Sigmoid colon (tissue), 7 donors: ENCODE measurements at places on chromosomes 5 and 9. TPM values are rescaled to one million over a fixed set of nuclear protein-coding genes. Genes with fewer than 3 reads are reported as not detected.

- DNase-seq: peak; percentile 86
- peaks cover 13% of the 10 kb centered on the region for H3K4me1 ChIP-seq
- no peak overlapping the region for H3K4me3 ChIP-seq
- no peaks in the 10 kb centered on the region for H3K36me3 ChIP-seq
Measured at GRCh38 chr9:132214027-132214622, 52.3 kb downstream of the NTNG2 start.

DNA sequence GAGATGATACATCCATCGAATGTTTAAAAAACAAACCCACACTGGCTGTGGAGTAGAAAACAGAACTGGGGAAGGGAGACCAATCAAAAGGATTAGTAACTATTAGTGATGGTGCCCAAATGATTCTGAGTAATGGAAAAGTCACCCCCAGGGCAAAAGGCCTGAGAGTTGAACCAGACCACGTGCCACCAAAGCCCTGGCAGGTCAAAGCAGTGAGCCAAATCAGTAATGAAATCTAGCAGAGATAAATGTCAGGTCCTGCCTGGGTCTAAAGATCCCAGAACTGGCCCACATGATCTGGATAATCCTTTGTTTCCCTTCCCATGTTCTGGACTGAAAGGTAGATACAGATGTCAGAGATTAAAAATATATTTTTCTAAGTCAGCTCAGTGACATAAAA is 9.4 kb downstream of the OTULINL start:
- no peaks in the 10 kb centered on the region for H3K4me1 ChIP-seq
- H3K27ac ChIP-seq: no peak overlapping the region
- no peaks in the 10 kb centered on the region for H3K27me3 ChIP-seq
- no peak overlapping the region for H3K4me3 ChIP-seq
- H3K36me3 ChIP-seq: no peaks in the 10 kb centered on the region

- peaks cover 8% of the 10 kb centered on the region for H3K4me1 ChIP-seq
- H3K27me3 ChIP-seq: no peaks in the 10 kb centered on the region
- no peaks in the 10 kb centered on the region for H3K36me3 ChIP-seq
- H3K27ac ChIP-seq: no peak overlapping the region
Measured at GRCh38 chr9:106670418-106670817, 192.5 kb upstream of the ZNF462 start.

- no peak overlapping the region for H3K27ac ChIP-seq
- DNase-seq: no peak
- H3K4me1 ChIP-seq: no peaks in the 10 kb centered on the region
- H3K27me3 ChIP-seq: no peaks in the 10 kb centered on the region
- H3K36me3 ChIP-seq: peaks cover 6% of the 10 kb centered on the region
Measured at GRCh38 chr5:31551878-31552277, 19.8 kb downstream of the C5orf22 start.

GRCh38 chr9:93115486-93116071 is 18.5 kb downstream of the NINJ1 start:
- H3K36me3 ChIP-seq: peaks cover 7% of the 10 kb centered on the region
- no peak overlapping the region for H3K27ac ChIP-seq

DNA sequence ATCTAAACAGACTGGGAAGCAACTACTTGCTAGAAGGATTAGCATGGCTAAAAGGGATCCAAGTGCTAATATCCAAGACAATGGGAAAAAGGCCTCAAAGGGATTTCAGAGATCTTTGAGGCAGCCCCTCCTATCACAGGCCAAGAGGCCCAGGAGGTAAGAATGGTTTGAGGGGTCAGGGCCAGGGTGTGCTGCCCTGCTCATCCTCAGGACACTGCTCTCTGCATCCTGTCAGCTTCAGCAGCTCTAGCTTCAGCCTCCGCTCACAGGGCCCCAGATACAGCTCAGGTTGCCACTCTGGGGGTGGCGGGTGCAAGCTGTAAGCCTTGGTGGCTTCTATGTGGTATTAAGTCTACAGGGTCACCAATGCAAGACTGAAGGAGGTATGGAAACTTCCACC is 278.7 kb downstream of the PARP8 start:
- H3K4me1 ChIP-seq: no peaks in the 10 kb centered on the region
- no peaks in the 10 kb centered on the region for H3K27me3 ChIP-seq
- no peak overlapping the region for H3K27ac ChIP-seq
- no peak for DNase-seq

The FRMD3 gene
- 5.9 TPM for total RNA-seq

The CDH9 gene
- not detected for total RNA-seq

The TLR4 gene
- total RNA-seq: 10.5 TPM
